Hepatocyte (in vitro differentiated cells): ENCODE measurements at places on chromosomes 12 and 14. TPM values are rescaled to one million over a fixed set of nuclear protein-coding genes. Genes with fewer than 3 reads are reported as not detected.

The LYZ gene
- polyA plus RNA-seq: 129 and 170 TPM in 2 replicates

The RIPK3 gene
- polyA plus RNA-seq: 7.0 and 7.4 TPM in 2 replicates

DNA sequence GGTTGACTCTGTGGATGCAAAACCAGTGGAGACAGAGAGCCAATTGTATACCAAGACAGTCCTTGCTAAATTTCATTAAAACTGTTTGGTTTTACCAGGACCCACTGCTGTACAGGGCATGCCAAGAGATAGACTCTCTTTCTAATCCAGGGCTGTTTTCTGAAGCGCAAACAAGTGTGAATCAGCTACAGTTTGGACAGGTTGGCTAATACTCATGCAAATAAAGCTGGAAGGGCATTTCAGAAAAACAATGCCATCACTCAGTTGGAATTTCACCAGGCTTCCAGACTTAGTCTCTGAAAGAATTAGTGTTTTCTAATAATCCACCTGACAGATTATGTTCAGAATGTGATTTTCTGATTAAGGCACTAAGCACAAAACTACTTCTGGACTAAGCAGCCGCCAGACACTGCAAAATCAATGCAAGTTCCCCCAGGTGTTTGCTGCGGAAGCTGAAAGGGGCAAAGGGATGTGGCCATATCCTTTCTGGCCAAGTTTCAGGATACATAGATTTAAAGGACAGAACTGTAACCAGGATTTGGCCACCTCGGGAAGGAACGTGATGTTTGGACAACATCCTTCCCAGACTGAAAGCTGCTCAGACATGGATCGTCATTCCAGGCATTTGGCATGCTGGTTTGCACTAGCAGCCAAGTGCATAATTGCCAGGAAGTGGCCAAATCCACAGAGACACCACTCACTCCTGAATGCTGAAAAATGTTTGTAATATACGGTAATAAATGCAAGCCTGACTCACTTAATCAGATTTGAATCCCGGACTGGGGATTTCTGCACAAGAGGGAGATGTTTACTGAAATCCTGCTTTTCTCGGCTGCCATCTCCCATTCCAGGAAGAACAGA, 32.0 kb upstream of the CDKN3 start:
- DNase-seq: no peak
- H3K36me3 ChIP-seq: no peaks in the 10 kb centered on the region
- no peak overlapping the region for H3K4me3 ChIP-seq
- H3K4me1 ChIP-seq: peaks cover 13% of the 10 kb centered on the region
- H3K27ac ChIP-seq: no peak overlapping the region

DNA sequence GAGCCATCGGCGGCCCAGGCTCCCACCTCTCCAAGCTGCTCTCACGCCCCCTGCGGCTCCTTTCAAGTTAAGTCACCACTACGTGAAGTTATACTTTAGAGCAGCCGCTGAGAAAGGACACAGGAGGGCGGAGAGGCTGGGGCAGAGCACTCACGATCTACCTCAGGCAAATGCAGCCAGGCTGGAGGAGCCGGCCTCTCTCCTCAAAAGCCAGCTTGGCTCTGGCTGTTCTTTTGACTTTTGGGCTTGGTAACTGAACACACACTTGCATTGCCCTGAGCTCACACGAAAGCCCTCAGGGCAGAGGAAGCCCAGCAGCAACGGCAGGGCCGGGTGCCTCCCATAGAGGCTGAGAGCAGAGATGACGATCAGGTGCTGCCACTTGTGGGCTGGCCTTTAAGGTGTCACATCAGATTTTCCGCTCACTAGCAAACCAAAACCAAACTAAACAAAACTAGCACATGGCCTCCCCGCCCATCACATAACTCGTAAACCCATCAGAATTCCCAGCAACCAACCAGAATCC, 75.2 kb downstream of the PITPNM2 start:
- peaks cover 14% of the 10 kb centered on the region for H3K4me1 ChIP-seq
- no peaks in the 10 kb centered on the region for H3K36me3 ChIP-seq
- no peak overlapping the region for H3K4me3 ChIP-seq
- DNase-seq: peak; percentile 70
- H3K27ac ChIP-seq: peak overlapping the region; percentile 38

The CCDC88C gene
- polyA plus RNA-seq: 4.3 and 5.9 TPM in 2 replicates

The DCN gene
- polyA plus RNA-seq: 2,382 and 2,576 TPM in 2 replicates

DNA sequence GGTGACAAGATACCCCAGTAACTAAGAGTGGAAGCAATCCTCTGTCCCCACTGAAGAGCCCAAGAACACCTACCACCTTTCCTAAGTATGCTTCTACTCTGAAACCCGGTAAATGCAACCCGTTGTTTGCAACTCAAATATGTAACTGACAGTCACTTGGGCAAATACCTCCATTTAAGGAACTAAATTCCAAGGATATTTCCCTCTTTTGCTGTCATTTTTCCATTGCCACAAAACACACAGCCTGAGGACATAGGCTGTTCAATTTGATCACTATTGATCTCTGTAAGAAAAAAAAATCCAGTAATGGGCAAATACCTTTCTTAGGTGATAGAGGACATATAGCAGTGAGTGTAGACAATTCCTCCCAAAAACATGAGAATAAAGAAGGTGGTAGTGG, 6.6 kb upstream of the PHLDA1 start:
- H3K27ac ChIP-seq: no peak overlapping the region
- H3K27me3 ChIP-seq: no peaks in the 10 kb centered on the region
- no peaks in the 10 kb centered on the region for H3K36me3 ChIP-seq
- DNase-seq: no peak
- no peak overlapping the region for H3K4me3 ChIP-seq

The LRRC10 gene
- polyA plus RNA-seq: not detected in 2 replicates

- peak overlapping the region; percentile 47 for H3K27ac ChIP-seq
- no peak overlapping the region for H3K4me3 ChIP-seq
- H3K4me1 ChIP-seq: peaks cover 9% of the 10 kb centered on the region
These were observed 277.4 kb upstream of the SOX5 start for GRCh38 chr12:24226745-24227350.

The DAO gene
- polyA plus RNA-seq: 0.41 and 0.88 TPM in 2 replicates

DNA sequence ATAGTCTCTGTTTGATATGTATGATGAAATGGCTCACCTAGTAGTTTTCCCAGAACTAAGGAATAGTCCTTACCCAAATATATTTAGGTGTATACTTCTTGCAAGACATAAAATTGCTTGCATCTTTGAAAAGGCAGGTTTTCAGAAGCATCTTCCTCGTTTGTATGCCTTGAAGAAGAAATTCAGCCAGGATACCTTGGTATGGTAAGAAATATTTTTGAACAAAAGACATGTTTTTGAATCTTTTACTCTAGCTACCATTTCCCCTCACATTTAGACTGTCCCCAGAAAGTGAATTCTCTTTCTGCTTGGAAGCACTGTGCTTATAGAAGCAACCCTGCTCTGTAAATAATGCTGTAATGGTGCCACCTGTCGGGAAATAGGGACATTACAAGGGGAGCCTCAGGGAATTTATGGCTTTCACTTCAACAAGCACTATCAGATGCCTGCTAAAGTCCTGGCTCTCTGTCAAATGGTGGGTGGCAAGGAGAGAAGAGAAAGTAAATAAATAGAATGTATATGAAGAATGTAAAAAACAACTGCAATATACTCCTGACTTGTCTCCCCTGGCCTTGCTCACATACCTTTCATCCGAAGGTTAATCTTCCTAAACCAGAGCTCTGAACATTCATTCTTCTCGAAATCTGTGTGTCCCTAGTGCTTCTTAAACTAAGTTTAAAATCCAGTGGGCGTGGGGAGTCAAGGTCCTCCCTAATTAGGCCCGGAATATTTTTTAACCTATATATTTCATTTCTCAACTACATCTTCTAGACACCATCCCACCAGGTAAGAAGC, 6.1 kb downstream of the CCDC184 start:
- H3K4me1 ChIP-seq: peaks cover 6% of the 10 kb centered on the region
- no peak overlapping the region for H3K4me3 ChIP-seq
- peak; percentile 85 for DNase-seq
- no peak overlapping the region for H3K27ac ChIP-seq
- H3K36me3 ChIP-seq: no peaks in the 10 kb centered on the region
- H3K27me3 ChIP-seq: peaks cover 14% of the 10 kb centered on the region

GRCh38 chr14:100498068-100498467, 89.1 kb downstream of the BEGAIN start:
- no peak overlapping the region for H3K27ac ChIP-seq
- no peak overlapping the region for H3K4me3 ChIP-seq
- no peak for DNase-seq

- no peaks in the 10 kb centered on the region for H3K4me1 ChIP-seq
- H3K27ac ChIP-seq: no peak overlapping the region
- DNase-seq: no peak
- H3K36me3 ChIP-seq: no peaks in the 10 kb centered on the region
- no peak overlapping the region for H3K4me3 ChIP-seq
These were observed 1083.8 kb downstream of the FLRT2 start for GRCh38 chr14:86613786-86614185.

The DDX23 gene
- 41.7 and 46.5 TPM in 2 replicates for polyA plus RNA-seq

- no peak overlapping the region for H3K4me3 ChIP-seq
- H3K27me3 ChIP-seq: no peaks in the 10 kb centered on the region
- no peaks in the 10 kb centered on the region for H3K4me1 ChIP-seq
These were observed 37.7 kb downstream of the ADAM21 start for GRCh38 chr14:70489579-70490200.

DNA sequence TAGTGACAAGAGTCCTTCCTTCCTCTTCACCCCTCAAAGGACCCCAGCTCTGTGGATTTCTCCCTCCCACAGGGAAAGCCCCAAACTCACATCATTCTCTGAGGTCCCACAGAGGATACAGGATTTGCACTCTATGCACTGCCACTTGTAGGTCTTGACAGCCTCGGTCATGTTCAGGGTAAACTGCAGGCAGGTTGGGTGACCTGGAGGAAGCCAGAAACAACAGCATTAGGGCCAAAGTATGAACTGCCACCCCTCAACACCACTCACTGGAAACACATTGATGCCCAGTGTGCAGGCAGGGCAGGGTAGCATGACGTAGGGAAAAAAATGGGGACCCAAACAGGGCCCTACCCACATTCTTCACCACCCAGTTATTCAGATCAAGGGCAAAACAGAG, 264.4 kb downstream of the DPF3 start:
- no peak overlapping the region for H3K27ac ChIP-seq
- no peak overlapping the region for H3K4me3 ChIP-seq
- DNase-seq: no peak
- H3K4me1 ChIP-seq: no peaks in the 10 kb centered on the region
- H3K36me3 ChIP-seq: no peaks in the 10 kb centered on the region

- no peaks in the 10 kb centered on the region for H3K36me3 ChIP-seq
- no peaks in the 10 kb centered on the region for H3K4me1 ChIP-seq
- no peak for DNase-seq
- H3K4me3 ChIP-seq: no peak overlapping the region
These were observed 388.1 kb upstream of the PRICKLE1 start for GRCh38 chr12:42977451-42978230.

DNA sequence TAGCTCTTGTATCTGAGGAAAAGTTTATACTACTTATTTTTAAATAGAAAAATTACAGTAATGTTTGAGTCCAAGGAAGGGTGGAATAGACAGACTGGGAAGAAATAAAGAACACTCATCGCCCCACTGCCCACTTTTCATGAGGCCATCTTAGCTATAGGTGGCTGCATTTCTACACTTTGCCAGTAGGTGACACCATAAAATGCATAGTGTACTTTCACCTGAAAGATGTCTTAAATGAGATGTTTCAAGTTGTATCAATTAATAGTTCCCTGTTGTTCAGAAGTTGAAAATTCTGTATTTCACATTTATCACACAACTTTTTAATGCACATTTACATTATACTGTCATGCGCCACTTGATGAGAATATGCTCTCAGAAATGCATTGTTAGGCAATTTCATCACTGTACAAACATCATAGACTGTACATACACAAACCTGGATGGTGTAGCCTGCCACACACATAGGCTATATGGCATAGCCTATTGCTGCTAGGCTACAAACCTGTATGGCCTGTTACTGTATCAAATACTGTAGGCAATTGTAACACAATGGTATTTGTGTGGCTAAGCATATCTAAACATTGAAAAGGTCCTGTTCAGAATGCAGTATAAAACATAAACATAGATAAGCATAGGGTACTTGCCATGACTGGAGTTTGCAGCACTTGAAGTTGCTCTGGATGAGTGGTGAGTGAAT, 27.6 kb downstream of the PMCH start:
- H3K36me3 ChIP-seq: no peaks in the 10 kb centered on the region
- DNase-seq: peak; percentile 43
- H3K27ac ChIP-seq: no peak overlapping the region
- H3K27me3 ChIP-seq: no peaks in the 10 kb centered on the region
- H3K4me3 ChIP-seq: no peak overlapping the region
- H3K4me1 ChIP-seq: no peaks in the 10 kb centered on the region

The KLRK1 gene
- 0.23 and 0.52 TPM in 2 replicates for polyA plus RNA-seq
